Forelimb muscle (tissue), 1 donor: ENCODE measurements at places on chromosomes 7 and 10.

DNA sequence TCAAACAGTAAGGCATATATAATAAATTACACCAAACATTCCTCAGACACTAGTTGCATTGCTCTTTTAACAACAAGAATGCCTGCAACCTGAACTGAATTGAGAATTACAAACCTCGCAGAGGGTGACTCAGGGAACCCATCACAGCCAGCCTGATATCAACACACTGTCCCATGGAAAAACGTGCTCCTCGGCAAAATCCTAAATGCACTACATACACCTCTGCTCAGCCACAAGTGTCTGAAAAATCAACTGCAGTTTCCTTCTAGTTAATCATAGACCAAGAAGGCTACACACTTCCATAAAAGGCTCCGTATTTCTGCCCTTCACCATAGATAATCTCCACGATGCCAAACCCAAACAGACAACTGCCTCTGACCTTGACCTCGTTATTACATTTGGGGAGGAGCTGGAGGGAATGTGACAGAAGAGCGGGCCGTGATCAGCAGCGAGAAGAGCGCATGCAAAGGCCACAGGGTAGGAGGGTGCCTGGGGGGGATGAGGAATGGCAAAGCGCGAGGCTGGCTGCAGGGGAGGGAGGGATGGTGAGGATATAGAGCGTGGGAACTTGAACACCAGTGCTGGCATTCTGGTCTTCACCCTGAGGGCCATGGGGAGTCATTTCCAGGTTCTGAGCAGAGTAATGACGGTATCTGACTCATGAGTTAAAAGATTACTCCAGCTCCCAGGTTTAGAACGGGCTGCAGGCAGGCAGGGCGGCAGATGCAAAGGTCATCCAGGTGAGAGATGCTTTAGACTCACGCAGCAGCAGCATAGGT is 201.9 kb upstream of the FRMD4A start:
- DNase-seq, result no peak

GRCh38 chr7:87155788-87156187 is 3.5 kb downstream of the DMTF1 start:
- no peak for DNase-seq

DNA sequence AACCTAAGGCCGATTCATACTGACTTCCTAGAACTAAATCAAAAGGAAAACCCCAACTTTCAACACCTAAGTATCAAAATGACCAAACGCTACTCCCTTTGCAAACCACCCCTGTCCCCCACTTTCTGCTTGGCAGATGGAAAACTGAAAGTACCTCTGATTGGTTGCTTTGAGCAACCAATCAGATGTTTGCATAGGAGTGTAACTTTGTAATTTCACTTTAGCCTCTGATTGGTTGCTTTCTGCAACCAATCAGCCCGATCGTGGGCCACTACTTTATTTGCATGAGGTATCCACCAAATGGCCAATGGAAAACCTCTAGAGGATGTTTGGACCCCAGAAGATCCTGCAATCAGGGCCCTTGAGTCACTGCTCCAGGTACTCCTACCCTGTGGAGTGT is 12.3 kb upstream of the SNX10 start:
- DNase-seq, result no peak

GRCh38 chr7:75885036-75885435 is 6.2 kb downstream of the RHBDD2 start:
- no peak for DNase-seq
